ENCODE measurements at places on chromosomes 12 and 14. TPM values are rescaled to one million over a fixed set of nuclear protein-coding genes. Genes with fewer than 3 reads are reported as not detected.

Gene PLEKHG7
- total RNA-seq, result not detected

Gene PGF
- total RNA-seq, result 1.8 TPM

Gene DAO
- total RNA-seq, result not detected

Gene CLEC6A
- total RNA-seq, result not detected

Gene ZNF891
- total RNA-seq, result 4.7 TPM

Gene PELI2
- 36.8 TPM for total RNA-seq

Gene UNC79
- total RNA-seq, result 0.34 TPM

Gene TPPP2
- total RNA-seq, result not detected

DNA sequence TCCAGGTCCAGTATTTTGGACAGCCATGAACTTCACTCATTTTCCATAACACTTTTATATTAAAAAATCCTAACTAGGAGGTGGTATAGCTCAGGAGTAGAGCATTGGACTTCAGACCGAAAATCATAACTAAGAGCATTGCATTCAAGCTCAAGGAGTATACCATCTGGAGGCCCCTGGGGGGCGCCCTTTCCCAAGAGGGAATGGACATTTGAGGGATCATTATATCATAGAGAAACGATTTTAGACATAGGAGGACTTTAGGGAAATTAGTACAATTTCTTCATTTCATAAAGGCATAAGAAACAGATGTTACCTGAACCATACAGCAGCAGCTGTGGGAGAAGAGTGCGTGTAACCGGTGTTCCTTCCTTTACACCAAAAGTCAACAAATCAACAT lies 5.2 kb upstream of the ATG14 start:
- no peak for DNase-seq
- H3K27me3 ChIP-seq, result no peaks in the 10 kb centered on the region
- H3K27ac ChIP-seq, result no peak overlapping the region
- no peak overlapping the region for H3K4me3 ChIP-seq
- no peaks in the 10 kb centered on the region for H3K36me3 ChIP-seq

- no peaks in the 10 kb centered on the region for H3K4me1 ChIP-seq
- no peaks in the 10 kb centered on the region for H3K27me3 ChIP-seq
- H3K27ac ChIP-seq, result no peak overlapping the region
- peak overlapping the region; percentile 7 for H3K4me3 ChIP-seq
- no peaks in the 10 kb centered on the region for H3K36me3 ChIP-seq
These were observed 225.5 kb downstream of the EPS8 start for GRCh38 chr12:15563663-15564062.

- H3K36me3 ChIP-seq, result no peaks in the 10 kb centered on the region
- no peak overlapping the region for H3K4me3 ChIP-seq
- H3K4me1 ChIP-seq, result no peaks in the 10 kb centered on the region
- DNase-seq, result no peak
- no peaks in the 10 kb centered on the region for H3K27me3 ChIP-seq
These were observed 7.4 kb downstream of the GRIN2B start for GRCh38 chr12:13973996-13974395.

DNA sequence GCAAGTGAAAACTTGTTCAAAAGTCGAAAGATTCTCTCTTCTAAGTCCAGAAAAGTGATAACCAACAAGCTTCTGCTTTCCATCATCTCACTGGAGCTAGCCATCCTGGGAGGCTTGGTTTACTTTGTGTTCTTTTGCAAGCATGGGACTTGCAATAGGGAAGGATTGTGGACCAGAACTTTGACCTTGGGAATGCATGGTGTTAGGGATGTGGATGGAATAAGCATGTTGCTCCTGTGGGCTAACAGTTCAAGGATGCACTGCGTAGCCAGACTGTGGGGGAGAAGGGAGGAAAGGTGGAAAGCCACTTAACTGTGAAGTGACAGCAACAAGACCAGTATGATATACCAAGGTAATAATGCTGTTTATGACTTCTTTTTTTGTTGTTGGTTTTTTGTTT lies 28.6 kb downstream of the SOAT2 start:
- no peak for DNase-seq
- H3K4me3 ChIP-seq, result no peak overlapping the region
- H3K4me1 ChIP-seq, result no peaks in the 10 kb centered on the region
- H3K27ac ChIP-seq, result no peak overlapping the region

GRCh38 chr14:90567191-90567590 lies 170.4 kb downstream of the CALM1 start:
- H3K27ac ChIP-seq, result no peak overlapping the region
- no peaks in the 10 kb centered on the region for H3K4me1 ChIP-seq
- no peak overlapping the region for H3K4me3 ChIP-seq
- H3K27me3 ChIP-seq, result no peaks in the 10 kb centered on the region
- no peak for DNase-seq
- H3K36me3 ChIP-seq, result no peaks in the 10 kb centered on the region

- H3K4me3 ChIP-seq, result no peak overlapping the region
- H3K36me3 ChIP-seq, result no peaks in the 10 kb centered on the region
- H3K27me3 ChIP-seq, result no peaks in the 10 kb centered on the region
These were observed 4.4 kb downstream of the AACS start for GRCh38 chr12:125069616-125070015.

GRCh38 chr12:91982946-91983345 lies 162.7 kb downstream of the BTG1 start:
- H3K27ac ChIP-seq, result no peak overlapping the region
- H3K36me3 ChIP-seq, result no peaks in the 10 kb centered on the region
- DNase-seq, result no peak
- no peaks in the 10 kb centered on the region for H3K4me1 ChIP-seq

DNA sequence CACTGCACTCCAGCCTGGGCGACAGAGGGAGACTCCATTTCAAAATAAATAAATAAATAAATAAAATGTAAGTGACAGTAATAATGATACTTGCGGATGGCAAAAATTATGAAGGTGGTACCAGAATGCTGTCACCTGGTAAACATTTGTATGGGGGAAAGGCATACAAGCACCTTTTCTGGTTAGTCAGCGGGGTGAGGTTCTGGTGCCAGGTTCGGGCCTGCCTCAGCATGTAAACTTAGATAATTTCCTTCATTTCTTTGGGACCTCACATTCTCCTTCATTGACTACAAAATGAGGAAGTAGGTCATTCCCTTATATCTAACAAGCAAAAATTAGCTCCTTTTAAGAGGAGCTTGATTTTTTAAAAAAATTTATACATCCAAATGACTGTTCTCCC lies 10.8 kb downstream of the VTI1B start:
- no peaks in the 10 kb centered on the region for H3K36me3 ChIP-seq
- DNase-seq, result no peak
- H3K4me1 ChIP-seq, result no peaks in the 10 kb centered on the region
- H3K4me3 ChIP-seq, result no peak overlapping the region

- H3K27ac ChIP-seq, result no peak overlapping the region
- no peaks in the 10 kb centered on the region for H3K27me3 ChIP-seq
- no peak for DNase-seq
- H3K4me1 ChIP-seq, result no peaks in the 10 kb centered on the region
- no peaks in the 10 kb centered on the region for H3K36me3 ChIP-seq
These were observed 271.6 kb upstream of the PLEKHG7 start for GRCh38 chr12:92431146-92431545.

DNA sequence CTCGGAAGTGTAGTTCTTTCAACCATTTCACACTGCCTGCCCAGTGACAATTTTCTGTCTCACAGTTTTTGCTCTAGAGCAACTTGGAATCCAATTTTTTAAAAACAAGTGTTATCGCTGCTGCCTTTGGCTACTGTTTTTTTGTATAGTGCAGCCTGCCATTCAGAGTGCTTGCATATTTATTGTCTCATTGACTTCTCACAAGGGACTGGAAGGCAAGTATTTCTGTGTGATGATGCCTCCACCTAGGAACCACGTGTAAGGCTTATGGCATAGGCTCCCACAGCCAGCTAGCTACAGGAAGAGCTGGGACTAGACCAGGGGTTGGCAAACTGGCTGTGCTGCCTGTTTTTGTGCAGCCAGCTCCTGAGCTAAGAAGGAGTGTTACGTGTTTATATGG lies 903 bp downstream of the PARPBP start:
- no peak for DNase-seq
- H3K36me3 ChIP-seq, result no peaks in the 10 kb centered on the region
- H3K27me3 ChIP-seq, result no peaks in the 10 kb centered on the region
- no peak overlapping the region for H3K27ac ChIP-seq
- peaks cover 7% of the 10 kb centered on the region for H3K4me1 ChIP-seq

DNA sequence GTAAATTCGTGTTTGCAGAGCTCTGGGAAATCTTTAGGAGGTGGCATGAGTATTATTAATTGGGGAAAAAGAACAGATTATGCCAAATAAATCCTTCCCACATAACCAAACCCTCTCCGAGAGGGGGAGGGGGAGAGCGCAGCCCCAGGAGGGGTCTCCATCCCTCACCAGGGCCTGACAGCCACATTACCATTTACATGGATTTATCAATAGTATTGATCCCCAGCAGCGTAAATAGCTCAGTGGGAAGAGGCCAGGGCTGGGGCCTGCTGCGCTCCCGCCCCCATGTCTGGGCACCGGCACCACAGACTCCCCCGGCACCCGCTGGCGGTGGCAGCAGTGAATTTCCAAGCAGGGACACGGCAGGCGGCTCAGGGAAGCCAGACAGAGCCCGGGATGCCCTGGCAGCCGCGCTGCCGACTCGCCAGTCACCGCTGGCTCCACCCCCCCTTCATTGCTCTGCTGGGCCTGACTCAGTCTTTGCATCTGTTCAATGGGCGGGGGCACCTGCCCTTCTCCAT lies 2.4 kb downstream of the NCOR2 start:
- peak overlapping the region; percentile 93 for H3K4me3 ChIP-seq
- no peaks in the 10 kb centered on the region for H3K36me3 ChIP-seq
- DNase-seq, result no peak
- peaks cover 31% of the 10 kb centered on the region for H3K4me1 ChIP-seq
- no peaks in the 10 kb centered on the region for H3K27me3 ChIP-seq

GRCh38 chr14:56195223-56195622 lies 77.0 kb downstream of the PELI2 start:
- no peak for DNase-seq
- no peaks in the 10 kb centered on the region for H3K27me3 ChIP-seq
- H3K4me3 ChIP-seq, result no peak overlapping the region
- peaks cover 23% of the 10 kb centered on the region for H3K4me1 ChIP-seq
- H3K36me3 ChIP-seq, result no peaks in the 10 kb centered on the region

DNA sequence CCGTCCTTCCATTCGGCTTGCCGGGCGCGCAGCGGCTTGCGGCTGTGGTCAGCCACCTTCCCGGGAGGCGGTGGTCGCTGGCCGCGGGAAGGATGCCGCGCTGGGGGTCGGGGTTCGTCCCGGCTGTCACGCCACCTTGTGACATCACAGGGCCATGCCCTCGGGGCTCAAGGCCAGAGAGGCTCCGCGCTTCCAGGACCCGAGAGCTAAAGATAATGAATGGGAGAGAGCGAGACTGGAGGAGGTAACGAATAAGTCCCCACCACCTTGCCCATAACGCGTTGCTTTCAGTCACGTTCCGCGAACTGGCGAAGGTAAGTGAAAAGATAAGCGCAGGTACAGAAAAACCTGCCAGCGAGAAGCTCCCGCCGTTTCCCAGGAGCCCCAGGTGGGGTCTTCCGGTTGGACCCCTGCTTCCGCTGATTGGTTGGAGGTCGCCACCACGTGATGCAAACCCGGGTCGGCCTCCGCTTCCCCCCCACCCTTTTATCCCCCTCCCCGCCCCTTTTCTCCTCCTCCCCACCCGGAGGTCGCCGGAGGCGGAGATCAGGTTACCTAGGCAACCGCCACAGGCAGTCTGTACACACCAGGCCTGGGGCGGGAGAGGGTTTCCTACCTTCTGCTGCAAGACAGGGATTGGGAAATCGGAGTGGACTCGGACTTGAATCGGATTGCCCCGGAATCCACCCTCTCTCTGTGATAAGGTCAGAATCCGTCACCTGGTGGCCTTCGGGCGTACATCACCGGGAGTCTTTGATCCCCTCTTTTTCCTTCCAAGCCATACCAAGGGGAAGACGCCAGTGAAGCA lies at the start of gene LRRC9:
Gene LRRC9, plus strand, starts transcription at position 575 of the 808 bp plus-strand sequence.
- H3K36me3 ChIP-seq, result no peaks in the 10 kb centered on the region
- no peaks in the 10 kb centered on the region for H3K27me3 ChIP-seq
- no peaks in the 10 kb centered on the region for H3K4me1 ChIP-seq
- H3K4me3 ChIP-seq, result peak within 1 kb of the TSS; percentile 36
- no peak within 1 kb of the TSS for H3K27ac ChIP-seq

DNA sequence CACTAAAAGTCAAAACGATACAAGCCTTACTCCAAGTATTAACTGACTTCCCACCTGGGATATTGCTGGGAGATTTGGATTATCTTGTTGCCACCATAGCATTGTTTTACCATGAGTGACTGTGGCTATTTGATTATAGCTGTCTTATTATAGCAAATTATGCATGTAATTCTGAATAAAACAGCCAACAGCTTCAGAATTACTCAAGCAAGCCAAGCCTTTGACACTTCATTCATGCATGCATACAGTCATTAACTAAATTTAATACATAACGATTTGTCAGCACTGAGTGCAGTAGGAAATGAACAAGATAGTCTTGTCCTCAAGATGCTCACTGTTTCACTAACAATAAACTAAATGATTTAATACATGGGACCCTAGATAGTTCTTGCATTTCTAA lies 133.0 kb upstream of the FRMD6 start:
- H3K4me1 ChIP-seq, result no peaks in the 10 kb centered on the region
- no peak for DNase-seq
- no peak overlapping the region for H3K27ac ChIP-seq
- H3K36me3 ChIP-seq, result no peaks in the 10 kb centered on the region
- H3K27me3 ChIP-seq, result no peaks in the 10 kb centered on the region
- H3K4me3 ChIP-seq, result no peak overlapping the region

DNA sequence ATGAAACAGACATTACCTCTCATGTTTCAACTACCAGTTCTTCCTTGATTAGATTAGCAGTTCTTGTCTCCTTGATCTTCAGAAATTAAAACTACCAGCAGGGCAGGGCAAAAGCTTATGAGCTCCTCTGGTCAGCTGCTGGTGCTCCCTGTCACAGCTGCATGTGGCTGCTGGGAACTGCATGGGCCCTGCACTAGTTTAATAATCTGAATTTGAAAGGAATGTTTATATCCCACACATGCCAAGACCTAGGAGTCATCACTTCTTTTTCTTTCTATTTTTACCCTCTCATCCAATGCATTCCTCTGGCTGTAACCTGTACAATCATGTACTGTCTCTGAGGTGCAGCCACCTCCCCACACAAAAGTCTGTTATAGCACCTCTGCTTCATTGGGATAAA lies 73.9 kb downstream of the ARMH4 start:
- H3K4me3 ChIP-seq, result no peak overlapping the region
- no peak for DNase-seq
- no peaks in the 10 kb centered on the region for H3K27me3 ChIP-seq
- H3K27ac ChIP-seq, result no peak overlapping the region

Measured in ovary (tissue), 10 donors.